SJSA1 (cell line): ENCODE measurements at places on chromosomes 5 and 9. TPM values are rescaled to one million over a fixed set of nuclear protein-coding genes. Genes with fewer than 3 reads are reported as not detected.
A peak's percentile ranks its signal among the peaks of the same experiment; 100 is the strongest.

Gene RNF145
- 141 TPM in 2 replicates for total RNA-seq

Gene ADAMTS19
- total RNA-seq: not detected in 2 replicates

Gene IL17B
- 1.00 TPM in 1 of 2 replicates, not detected in the other for total RNA-seq

Gene ADRA1B
- total RNA-seq: 2.8 and 4.4 TPM in 2 replicates

Gene GPR151
- not detected in 2 replicates for total RNA-seq

Gene LCN10
- not detected in 2 replicates for total RNA-seq

Gene GFI1B
- total RNA-seq: 0.05 TPM in 1 of 2 replicates, not detected in the other

Gene SARDH
- 15.3 and 20.9 TPM in 2 replicates for total RNA-seq

Gene QRFP
- total RNA-seq: not detected in 2 replicates

Gene PDLIM4
- 52.2 and 94.1 TPM in 2 replicates for total RNA-seq

Gene PCDHA9
- under 0.01 TPM in 1 of 2 replicates, not detected in the other for total RNA-seq

Gene PLCXD3
- not detected in 2 replicates for total RNA-seq

Gene BARX1
- not detected in 2 replicates for total RNA-seq

- no peak overlapping the region for H3K27ac ChIP-seq
- peaks cover 3% of the 10 kb centered on the region; the same call in 1 of the 2 replicates for H3K36me3 ChIP-seq
- no peak for DNase-seq
- no peaks in the 10 kb centered on the region for H3K27me3 ChIP-seq
- peaks cover 26% of the 10 kb centered on the region for H3K4me1 ChIP-seq
Measured at GRCh38 chr9:4738866-4739586, 2.0 kb downstream of the AK3 start.

DNA sequence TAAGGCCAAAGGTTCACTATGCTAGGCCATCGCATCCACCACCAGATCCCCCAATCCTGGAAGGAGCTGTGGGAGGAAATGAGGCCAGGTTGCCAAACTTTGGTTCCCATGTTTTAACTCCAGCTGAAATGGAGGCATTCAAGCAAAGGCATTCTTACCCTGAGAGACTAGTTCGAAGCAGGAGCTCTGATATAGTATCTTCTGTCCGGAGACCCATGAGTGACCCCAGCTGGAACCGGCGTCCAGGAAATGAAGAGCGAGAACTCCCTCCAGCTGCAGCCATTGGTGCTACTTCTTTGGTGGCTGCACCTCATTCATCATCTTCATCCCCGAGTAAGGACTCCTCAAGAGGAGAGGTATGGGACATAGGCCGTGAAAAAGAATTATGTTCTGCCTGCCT is 75.6 kb downstream of the GAPVD1 start:
- DNase-seq: no peak
- peaks cover 79% of the 10 kb centered on the region for H3K36me3 ChIP-seq
- H3K4me1 ChIP-seq: peaks cover 10% of the 10 kb centered on the region; the same call in 1 of the 2 replicates
- H3K27me3 ChIP-seq: no peaks in the 10 kb centered on the region
- H3K27ac ChIP-seq: no peak overlapping the region

GRCh38 chr5:134175921-134176510 is 734 bp downstream of the SKP1 start:
- H3K36me3 ChIP-seq: peaks cover 50% of the 10 kb centered on the region
- no peaks in the 10 kb centered on the region for H3K27me3 ChIP-seq
- H3K4me1 ChIP-seq: peaks cover 19% of the 10 kb centered on the region
- peak; percentile 52 for DNase-seq
- H3K27ac ChIP-seq: peak overlapping the region; percentile 100

- no peaks in the 10 kb centered on the region for H3K4me1 ChIP-seq
- H3K27ac ChIP-seq: no peak overlapping the region
- H3K27me3 ChIP-seq: peaks cover 31% of the 10 kb centered on the region
- no peaks in the 10 kb centered on the region for H3K36me3 ChIP-seq
- DNase-seq: no peak
Measured at GRCh38 chr9:136147038-136147889, 28.6 kb upstream of the TMEM250 start.

DNA sequence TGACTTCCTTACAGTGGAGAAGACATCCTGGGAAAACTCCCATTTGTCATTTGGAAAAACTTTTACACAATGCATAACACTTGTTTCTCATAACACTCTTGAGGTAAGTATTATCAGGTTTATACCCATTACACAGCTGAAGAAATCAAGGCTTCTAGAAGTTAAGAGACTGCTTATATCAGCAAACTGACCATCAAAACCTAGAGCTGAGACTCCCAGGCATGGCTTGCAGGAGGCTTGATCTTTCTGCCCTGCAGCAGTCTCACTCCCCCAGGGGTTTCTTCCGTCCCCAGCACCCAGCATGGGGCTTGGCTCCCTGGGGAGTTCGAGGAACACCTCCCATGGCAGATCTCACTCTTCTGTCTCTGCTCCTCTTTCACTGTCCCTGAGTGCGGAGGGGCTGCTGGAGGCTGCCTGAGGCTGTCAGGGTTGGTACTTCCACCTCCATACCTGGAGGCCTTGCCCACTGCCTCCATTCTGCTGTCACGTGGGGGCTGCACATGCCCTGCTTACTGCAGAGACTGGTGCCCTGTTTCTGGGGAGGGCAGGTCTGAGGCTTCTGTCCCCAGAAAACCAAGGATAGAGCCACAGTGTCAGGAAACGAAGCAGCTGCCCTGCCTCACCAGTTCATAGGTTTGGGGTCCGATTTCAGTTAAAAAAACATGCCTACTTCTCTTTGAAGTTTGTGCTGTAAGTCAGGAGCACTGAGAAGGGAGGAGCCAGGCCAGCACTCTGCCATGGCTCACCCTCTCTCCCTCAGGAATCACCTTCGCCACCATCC is 202.5 kb downstream of the PAX5 start:
- H3K4me1 ChIP-seq: no peaks in the 10 kb centered on the region
- no peak overlapping the region for H3K27ac ChIP-seq
- H3K36me3 ChIP-seq: no peaks in the 10 kb centered on the region
- no peak overlapping the region for H3K4me3 ChIP-seq

GRCh38 chr5:145834917-145835847 is at the start of gene PRELID2:
Gene PRELID2, minus strand, starts transcription at chr5:145835342. Its CDS starts 91 bp downstream, at chr5:145835251.
- H3K4me1 ChIP-seq: peaks cover 27% of the 10 kb centered on the region
- DNase-seq: peak; percentile 97
- no peaks in the 10 kb centered on the region for H3K36me3 ChIP-seq
- peak within 1 kb of the TSS; percentile 57 for H3K27ac ChIP-seq

DNA sequence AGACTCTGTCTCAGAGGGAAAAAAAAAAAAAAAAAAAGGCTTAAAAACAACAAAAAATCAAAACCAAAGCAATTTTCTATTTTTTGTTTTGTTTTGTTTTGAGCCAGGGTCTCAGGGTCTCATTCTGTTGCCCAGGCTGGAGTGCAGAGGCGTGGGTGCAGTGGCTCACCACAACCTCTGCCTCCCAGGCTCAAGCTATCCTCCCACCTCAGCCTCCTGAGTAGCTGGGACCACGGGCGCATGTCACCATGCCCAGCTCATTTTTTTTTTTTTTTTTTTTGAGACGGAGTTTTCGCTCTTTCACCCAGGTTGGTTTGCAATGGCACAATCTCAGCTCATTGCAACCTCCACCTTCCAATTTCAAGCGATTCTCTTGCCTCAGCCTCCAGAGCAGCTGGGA is 5.7 kb downstream of the STK10 start:
- H3K27ac ChIP-seq: no peak overlapping the region
- H3K27me3 ChIP-seq: no peaks in the 10 kb centered on the region
- peaks cover 42% of the 10 kb centered on the region for H3K4me1 ChIP-seq
- peaks cover 52% of the 10 kb centered on the region for H3K36me3 ChIP-seq
- DNase-seq: no peak

DNA sequence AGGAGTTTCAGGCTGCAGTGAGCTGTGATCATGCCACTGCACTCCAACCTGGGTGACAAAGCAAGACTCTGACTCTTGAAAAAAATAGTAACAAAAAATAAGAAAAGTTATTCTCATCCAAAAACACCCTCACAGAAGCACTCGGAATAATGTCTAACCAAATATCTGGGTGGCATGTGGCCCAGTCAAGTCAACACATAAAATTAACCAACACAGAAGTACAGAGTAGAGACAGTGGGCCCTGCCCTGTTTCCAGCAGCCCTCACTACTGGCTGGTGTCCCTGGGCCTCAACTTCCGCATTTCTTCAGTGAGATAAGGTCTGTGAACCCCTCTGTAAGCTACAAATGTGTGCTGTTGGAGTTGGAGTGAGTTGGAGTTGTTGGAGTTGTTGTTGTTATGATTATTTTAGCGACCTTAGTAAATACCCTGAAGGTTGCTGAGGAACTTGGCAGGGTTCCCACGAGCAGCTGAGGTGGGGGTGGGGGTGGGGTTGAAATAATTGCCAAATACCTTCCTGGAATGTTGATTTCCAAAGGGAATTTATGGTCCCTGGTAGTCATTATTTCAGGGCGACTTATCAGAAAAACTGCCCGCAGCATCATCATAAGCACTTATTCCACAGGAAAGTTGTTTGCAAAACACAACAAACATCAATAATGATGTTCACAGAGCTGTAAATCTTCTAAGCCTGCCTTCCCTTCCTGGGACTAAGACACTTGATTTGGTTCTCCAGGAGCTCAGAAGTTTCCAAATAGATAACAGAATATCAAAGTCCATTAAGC is 30.2 kb downstream of the C5orf15 start:
- H3K36me3 ChIP-seq: no peaks in the 10 kb centered on the region
- no peak overlapping the region for H3K27ac ChIP-seq
- DNase-seq: no peak
- no peaks in the 10 kb centered on the region for H3K27me3 ChIP-seq
- no peaks in the 10 kb centered on the region for H3K4me1 ChIP-seq

GRCh38 chr9:127448112-127448805 is 2.9 kb downstream of the RPL12 start:
- no peak overlapping the region for H3K4me3 ChIP-seq
- no peaks in the 10 kb centered on the region for H3K27me3 ChIP-seq
- DNase-seq: no peak
- H3K27ac ChIP-seq: no peak overlapping the region

DNA sequence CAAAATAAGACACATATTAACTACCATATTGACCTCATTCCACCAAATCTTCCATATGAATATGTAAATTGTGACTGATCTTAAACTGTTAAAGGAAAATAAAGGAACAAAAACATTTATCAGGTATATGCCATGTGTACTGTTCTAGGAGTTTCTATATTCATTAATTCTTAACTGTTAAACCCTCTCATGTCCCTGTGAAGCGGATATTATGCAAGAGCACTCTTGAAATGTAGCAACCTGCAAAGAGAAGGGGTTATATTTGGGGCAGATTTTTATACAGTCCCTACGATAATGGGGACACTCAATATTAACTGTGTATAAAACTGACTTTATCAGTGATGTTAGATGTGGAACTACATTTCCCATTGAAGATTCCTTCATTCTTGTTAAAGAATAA is 184.9 kb upstream of the OR13F1 start:
- no peaks in the 10 kb centered on the region for H3K36me3 ChIP-seq
- no peak overlapping the region for H3K27ac ChIP-seq
- H3K4me1 ChIP-seq: no peaks in the 10 kb centered on the region

DNA sequence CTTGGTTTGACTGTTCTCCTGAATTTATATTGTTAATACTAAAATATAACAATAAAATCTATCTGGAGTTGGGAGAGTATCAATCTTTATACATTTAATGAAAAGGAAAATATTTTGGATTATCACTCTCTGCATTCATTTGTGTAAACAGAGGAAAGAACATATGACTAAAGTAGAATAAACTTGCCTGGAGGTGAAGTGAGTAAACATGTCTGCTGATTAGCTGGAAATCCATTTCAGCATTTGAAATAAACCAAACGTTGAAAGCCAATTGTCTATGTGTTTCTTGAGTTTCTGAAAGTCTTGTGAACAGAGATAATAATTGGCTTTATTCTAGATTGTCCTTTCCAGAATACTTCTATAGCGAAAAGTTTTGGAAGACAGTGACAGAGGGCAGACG is 776.2 kb downstream of the SEMA5A start:
- no peak for DNase-seq
- no peak overlapping the region for H3K4me3 ChIP-seq
- no peaks in the 10 kb centered on the region for H3K4me1 ChIP-seq
- no peaks in the 10 kb centered on the region for H3K27me3 ChIP-seq

GRCh38 chr9:72807765-72808445 is 144.9 kb downstream of the ALDH1A1 start:
- H3K27me3 ChIP-seq: no peaks in the 10 kb centered on the region
- no peak for DNase-seq
- no peaks in the 10 kb centered on the region for H3K36me3 ChIP-seq
- no peaks in the 10 kb centered on the region for H3K4me1 ChIP-seq
- H3K4me3 ChIP-seq: no peak overlapping the region

GRCh38 chr5:55546947-55547346 is 12.2 kb upstream of the PLPP1 start:
- H3K36me3 ChIP-seq: no peaks in the 10 kb centered on the region
- H3K27me3 ChIP-seq: no peaks in the 10 kb centered on the region
- no peak overlapping the region for H3K4me3 ChIP-seq
- H3K4me1 ChIP-seq: no peaks in the 10 kb centered on the region

- H3K4me3 ChIP-seq: no peak overlapping the region
- peak overlapping the region; percentile 80 for H3K27ac ChIP-seq
- H3K36me3 ChIP-seq: 0 out of 2 replicates have a peak, but pooled peaks cover 3% of the 10 kb centered on the region
- no peaks in the 10 kb centered on the region for H3K27me3 ChIP-seq
- no peak for DNase-seq
Measured at GRCh38 chr9:115373710-115374045, 255.7 kb upstream of the TNC start.

GRCh38 chr5:96913233-96913632 is 22.6 kb upstream of the LNPEP start:
- no peak overlapping the region for H3K4me3 ChIP-seq
- no peaks in the 10 kb centered on the region for H3K27me3 ChIP-seq
- H3K36me3 ChIP-seq: no peaks in the 10 kb centered on the region

- H3K27me3 ChIP-seq: no peaks in the 10 kb centered on the region
- peaks cover 47% of the 10 kb centered on the region for H3K36me3 ChIP-seq
- peak overlapping the region; percentile 19; the same call in 1 of the 2 replicates for H3K27ac ChIP-seq
- peak; percentile 15 for DNase-seq
Measured at GRCh38 chr5:65555287-65555686, 7.7 kb downstream of the CENPK start.

GRCh38 chr5:167966979-167967378 is 324.5 kb upstream of the WWC1 start:
- peaks cover 25% of the 10 kb centered on the region for H3K4me1 ChIP-seq
- no peak for DNase-seq
- no peak overlapping the region for H3K4me3 ChIP-seq
- H3K36me3 ChIP-seq: peaks cover 15% of the 10 kb centered on the region
- no peaks in the 10 kb centered on the region for H3K27me3 ChIP-seq

- no peaks in the 10 kb centered on the region for H3K36me3 ChIP-seq
- no peaks in the 10 kb centered on the region for H3K4me1 ChIP-seq
- H3K4me3 ChIP-seq: no peak overlapping the region
- no peak for DNase-seq
Measured at GRCh38 chr9:108759399-108759798, 96.4 kb downstream of the ACTL7B start.

GRCh38 chr9:121581786-121582600 is 69.4 kb upstream of the DAB2IP start:
- H3K27me3 ChIP-seq: no peaks in the 10 kb centered on the region
- H3K27ac ChIP-seq: no peak overlapping the region
- H3K4me3 ChIP-seq: no peak overlapping the region
- DNase-seq: no peak
- H3K4me1 ChIP-seq: no peaks in the 10 kb centered on the region
- no peaks in the 10 kb centered on the region for H3K36me3 ChIP-seq
